Renal cortical epithelial cell (primary cell): ENCODE measurements at places on chromosomes 2 and 18.

DNA sequence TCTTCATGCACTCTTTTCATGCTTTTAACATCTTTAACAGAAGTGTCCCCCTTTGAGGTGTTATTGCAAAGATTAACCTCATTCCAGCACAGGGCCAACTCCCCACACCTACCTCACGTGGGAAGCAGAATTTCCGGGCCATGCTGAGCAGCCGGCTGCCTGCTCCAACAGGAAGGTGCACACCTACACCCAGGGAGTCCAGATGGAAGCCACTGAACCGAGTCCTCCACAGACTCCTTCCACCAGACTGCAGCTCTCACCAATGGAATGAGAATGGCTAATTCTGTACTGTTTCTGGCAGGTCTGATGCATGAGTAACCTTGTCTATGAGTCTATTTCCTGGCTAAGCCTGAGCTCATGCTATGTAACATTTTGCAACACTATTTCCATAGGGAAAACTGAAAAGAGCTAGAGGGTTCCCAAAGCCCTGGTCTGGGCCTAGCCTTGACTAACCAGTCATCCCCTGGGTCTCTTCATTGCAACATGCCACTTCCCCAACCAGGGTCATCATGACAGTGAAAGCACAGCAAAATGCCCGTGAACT, 11.0 kb downstream of the ERFE start:
- DNase-seq = peak; percentile 97

DNA sequence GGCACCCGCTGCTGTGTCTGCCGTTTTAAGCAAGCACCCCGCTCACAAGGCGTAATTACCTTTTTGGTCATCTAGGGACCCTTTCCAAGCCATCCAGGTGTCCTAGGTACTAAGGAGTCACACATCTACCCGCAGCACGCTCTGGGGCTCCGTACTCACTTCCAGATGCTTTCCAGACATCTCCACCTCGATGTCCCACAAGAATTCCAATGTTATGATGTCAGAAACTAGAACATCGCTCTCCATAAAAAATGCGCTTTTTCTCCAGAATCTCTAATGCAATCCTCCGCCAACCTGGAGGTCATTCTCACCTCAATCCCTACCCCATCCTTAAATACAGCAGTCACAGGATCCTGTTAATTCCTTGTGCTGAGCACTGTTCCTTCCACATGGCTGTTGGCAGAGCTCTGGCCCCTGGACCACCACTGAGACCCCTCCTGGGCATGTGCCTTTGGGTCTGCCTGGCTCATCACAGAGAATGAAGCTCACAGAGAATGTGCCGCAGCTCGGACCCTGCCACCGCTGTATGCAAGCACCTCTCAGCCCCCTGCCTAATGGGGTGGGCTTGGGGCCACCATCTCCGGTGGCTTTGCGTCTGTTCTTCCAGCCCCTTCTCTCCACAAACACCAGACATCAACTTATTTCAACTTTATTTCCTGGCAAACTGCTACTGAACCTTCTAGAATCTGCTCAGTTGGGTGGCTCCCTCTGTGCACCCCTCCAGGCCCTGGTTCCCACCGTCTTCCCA, 4.6 kb upstream of the PXDN start:
- no peak for DNase-seq

DNA sequence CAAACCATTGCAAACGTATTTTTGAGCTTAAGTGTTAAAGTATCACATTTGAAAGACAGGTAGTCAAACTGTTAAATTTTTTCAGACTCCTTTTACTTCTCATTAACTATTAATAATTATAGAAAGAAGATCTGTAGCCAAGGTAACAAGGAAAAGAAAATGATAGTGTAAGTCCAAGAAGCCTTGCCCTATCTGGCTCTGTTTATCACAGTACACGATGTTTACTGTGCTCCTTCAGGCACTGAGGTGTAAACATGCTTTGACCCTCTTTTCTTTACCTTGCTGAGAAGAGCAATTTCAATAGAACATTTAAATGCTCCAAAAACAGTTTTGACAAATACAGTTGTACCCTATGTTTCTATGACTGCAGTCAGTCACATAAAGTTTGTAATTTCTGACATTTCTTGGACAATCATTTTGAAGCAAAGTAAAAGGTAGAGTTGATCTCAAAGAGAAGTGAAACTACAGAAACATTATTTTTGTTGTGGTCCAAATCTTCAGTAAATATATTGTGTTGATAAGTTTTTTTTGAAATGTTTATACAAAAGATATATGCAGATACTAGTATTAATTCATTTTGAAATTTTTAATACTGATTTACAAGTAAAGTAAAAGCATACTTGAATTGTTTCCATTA, 152.6 kb upstream of the KYNU start:
- DNase-seq = no peak

DNA sequence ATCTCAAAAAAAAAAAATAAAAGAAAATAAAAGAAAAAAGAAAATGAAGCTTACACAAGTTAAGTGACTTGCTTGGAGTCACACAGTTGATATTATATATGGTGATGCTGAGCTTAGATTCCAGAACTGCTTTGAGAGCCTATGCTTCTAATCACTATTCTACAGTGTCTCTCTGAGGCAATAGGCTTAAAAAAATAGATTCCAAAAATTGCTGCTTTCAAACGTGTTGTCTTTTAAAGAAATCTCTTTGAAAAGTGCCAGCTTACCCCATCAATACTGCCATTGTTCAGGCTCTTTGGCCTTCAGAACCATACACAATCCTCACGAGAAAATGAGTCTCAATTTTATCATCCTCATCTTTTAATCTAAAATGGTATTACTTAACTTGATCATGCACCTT, 102.6 kb downstream of the CDK15 start:
- DNase-seq = no peak

- no peak for DNase-seq
These were observed 198.0 kb upstream of the AGAP1 start for GRCh38 chr2:235295831-235296230.

GRCh38 chr18:24421831-24422230, 4.6 kb upstream of the IMPACT start:
- no peak for DNase-seq

- no peak for DNase-seq
These were observed 107.3 kb upstream of the FZD5 start for GRCh38 chr2:207876842-207877535.

- DNase-seq = no peak
These were observed 155.8 kb downstream of the COL6A3 start for GRCh38 chr2:237258116-237258515.

DNA sequence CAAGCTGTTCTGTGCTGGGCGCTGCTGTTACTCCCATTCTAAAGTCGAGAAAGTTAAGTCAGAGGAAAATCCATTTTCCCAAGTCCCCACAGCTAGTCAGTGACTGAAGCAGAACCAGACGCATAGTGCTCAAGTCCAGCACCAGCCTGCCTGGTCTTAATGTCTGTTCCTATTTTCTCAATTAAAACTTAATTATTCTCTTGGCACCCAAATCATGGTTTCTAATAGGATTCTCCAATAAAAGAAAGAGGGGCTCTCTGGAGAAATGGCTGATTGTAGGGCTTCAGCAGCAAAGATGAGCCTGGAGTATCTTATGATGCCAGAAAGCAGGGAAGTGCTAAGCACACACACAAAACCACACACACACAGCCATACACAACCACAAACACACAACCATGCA, 531.0 kb upstream of the SALL3 start:
- no peak for DNase-seq
